Naive thymus-derived CD4-positive, alpha-beta T cell (primary cell): ENCODE measurements at places on chromosomes 16 and 17. TPM values are rescaled to one million over a fixed set of nuclear protein-coding genes. Genes with fewer than 3 reads are reported as not detected.
A peak's percentile ranks its signal among the peaks of the same experiment; 100 is the strongest.

Gene RMI2
- polyA plus RNA-seq = 7.1 TPM

Gene ODAD4
- polyA plus RNA-seq = 0.40 TPM

GRCh38 chr17:32444301-32445073 is at the start of gene PSMD11:
TSS of gene PSMD11 (plus strand) at chr17:32444510. CDS start at chr17:32444524, 14 bp downstream.
- DNase-seq = peak; percentile 100

GRCh38 chr16:81635063-81635937 is 143.8 kb upstream of the PLCG2 start:
- DNase-seq = no peak
